ENCODE measurements at places on chromosomes 7 and 10.

- no peak for DNase-seq
Observed at GRCh38 chr7:83280671-83281070, 118.0 kb upstream of the PCLO start.

DNA sequence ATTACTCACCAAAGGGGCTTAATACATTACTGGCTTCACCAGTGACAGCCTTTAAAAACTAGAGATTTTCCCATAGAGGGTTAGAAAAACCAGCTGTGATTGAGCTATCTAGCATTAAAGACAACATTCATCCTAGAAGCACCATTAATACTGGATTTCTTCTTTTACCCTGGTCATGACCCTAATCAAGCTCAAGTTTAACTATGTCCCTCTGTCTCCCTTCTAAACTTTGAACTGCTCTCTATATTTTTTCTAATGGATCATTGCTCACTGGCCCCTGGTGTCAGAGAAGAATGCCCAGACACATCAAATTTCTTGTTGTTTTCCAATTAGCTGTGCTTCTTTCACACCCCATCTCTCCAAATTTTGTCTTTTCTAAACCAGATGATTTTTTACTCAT is 1101.3 kb downstream of the XPNPEP1 start:
- no peak for DNase-seq

DNA sequence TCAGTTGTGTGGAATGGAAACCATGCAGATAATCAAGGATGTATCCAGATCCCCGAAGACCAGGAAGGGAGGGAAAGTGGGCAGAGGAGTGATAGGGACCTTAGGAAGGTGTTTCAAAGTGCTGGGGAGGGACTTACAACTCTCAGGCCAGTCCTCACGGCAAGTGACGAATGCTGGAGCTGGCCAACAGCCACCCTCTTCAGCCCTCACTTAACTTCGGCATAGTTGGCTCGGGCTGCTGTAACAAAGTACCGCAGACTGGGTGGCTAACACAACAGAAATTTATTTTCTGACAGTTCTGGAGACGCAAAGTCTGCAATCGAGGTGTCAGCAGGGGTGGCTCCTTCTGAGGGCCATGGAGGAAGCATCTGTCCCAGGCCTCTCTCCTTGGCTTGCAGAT is 265.9 kb upstream of the YAE1 start:
- no peak for DNase-seq

DNA sequence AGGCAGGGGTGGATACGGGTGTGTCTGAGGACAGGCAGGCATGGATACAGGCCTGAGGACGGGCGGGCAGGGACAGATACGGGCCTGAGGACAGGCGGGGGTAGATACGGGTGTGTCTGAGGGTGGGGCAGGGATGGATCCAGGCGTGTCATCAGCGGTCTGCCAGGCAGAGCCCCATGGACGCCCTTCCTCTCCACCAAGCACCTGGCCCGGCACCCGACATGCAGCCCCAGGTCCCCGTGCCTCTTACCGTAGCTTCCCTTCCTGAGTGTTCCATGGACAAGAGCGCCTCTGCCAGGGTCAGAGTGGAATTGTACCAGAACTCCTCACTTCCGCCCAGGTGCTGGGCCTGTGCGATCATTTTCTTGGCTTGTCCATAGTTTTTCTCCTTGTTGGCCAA is 74.6 kb upstream of the NKX6-2 start:
- DNase-seq: no peak

GRCh38 chr7:45514944-45515343 is 59.2 kb upstream of the ADCY1 start:
- DNase-seq: no peak

DNA sequence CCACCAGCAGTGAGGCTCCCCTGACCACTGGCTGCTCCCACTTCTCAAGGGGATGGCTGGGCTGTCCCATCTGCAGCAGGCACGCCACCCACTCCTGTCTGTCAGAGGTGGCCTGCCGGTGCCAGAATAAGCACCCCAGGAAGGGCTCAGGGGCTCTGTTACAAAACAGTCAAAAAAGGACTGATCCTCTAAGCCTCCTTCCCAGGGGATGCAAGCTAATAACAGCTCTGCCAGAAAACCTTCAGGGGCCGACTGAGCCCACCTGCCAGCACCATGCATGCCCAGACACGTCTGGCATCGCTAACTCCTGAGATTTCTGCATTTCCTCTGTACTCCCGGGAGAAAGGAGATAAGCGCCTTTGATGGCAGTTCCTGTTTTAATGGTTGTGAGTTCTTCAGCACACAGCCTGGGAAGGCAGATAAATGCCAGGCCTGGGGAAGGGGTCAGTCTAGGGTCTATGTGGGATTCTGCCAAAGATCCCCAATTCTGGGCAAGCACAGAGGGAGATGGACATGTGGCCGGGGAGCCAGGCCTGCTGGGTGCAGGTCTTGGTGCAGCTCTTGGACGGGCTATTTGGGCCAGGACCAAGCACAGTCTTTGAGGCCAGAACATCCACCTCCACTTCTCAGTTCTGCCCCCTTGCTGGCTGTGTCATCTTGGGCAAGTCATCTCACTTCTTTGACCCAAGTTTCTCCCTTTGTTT is 128.4 kb downstream of the ARHGAP22 start:
- no peak for DNase-seq

- DNase-seq: no peak
Observed at GRCh38 chr10:3978761-3979160, 193.8 kb upstream of the KLF6 start.

DNA sequence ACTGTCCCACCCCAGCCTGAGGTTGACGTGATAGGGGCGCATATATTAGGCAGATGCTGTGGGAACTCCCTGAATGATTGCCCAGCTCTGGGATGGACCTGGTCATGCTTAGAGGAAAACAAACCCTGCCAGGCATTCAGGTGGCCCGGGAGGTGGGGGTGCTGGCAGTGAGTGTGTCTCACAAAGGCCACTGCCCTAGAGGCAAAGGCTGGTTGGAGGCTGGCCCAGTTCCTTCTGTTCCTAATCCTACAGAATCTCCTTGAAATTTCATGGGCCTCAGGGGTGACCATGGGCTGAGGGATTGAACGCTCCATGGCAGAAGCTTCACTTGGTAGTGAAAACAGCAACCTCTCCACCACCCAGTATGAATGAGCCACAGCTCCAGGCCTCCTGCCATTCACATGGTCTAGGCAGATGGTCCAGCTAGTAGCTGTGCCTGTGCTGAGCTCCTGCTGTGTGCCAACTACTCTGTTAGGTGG is 25.6 kb downstream of the ADRA2A start:
- DNase-seq: no peak

DNA sequence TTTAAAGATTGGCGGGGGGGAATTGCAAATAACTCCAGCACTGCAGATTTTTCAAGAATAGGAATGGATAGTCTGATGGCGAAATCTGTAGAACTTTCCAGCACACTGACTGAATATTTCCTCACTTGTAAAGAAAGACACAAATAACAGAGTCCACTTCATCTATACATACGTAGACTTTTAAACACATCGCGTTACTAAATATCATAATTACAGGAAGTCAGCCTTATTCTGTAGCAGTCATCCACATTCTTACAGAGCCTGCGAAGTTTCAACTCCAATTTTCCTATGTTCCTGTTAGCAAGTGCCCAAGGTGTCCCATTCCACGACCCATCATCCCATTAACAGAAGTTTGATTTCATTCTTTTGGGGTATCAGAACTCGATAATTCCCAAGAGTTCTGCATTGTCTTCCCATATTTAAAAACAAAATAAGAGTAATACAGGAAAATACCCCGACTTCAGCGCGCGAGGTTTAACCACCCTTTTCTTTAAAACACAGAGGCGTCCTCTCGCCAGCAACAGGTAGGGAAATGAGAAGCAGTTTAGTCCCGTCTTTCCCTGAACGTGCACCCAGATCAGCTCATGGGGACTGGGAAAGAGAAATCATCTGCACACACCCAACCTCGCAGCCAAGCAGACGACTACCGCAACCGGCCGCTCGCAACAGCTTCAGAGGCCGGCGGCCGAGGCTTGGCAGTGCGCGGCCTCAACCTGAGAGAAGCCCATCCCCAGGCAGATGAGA is 880 bp downstream of the HERC4 start:
- DNase-seq: no peak

- DNase-seq: no peak
Observed at GRCh38 chr7:116553168-116553964, 28.5 kb downstream of the CAV1 start.

DNA sequence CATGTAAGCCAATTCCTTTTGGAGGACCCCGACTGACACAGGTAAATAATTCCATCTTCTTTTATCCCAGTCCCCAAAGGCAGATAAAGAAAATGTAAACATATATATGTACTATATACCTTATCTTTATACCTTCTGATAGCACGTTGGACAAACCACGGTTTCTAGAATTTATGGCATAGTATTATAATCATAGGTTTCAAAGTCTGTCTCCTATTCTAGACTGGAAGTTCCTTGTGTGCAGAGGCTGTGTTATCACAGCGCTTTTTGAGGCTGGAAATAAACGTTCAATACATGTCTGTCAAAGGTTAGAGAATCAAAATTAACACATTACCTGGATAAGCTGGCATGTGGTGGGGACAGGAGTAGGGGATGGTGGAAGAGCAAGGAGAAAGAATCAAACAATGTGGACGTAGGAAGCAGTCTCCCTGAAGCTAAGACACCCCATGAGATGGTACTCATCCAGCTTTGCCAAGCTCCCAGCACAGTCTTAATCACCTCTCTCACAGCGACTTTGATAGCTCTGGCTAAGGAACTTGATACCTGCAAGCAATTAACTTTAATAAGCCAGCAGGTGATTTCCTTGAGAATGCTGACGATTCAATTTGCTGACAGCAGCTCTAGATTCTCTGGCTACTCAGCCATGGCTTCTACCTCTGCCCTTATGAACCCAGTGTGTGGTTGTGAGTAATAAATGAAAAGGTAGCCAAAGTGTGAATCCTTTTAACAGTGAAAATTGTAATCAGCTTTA is 208.4 kb upstream of the LRRTM3 start:
- DNase-seq: no peak

- DNase-seq: no peak
Observed at GRCh38 chr10:13567030-13567429, 19.7 kb upstream of the PRPF18 start.

GRCh38 chr7:122885583-122886356 is 490 bp downstream of the CADPS2 start:
- no peak for DNase-seq

GRCh38 chr10:67978749-67979148 is 94.3 kb downstream of the SIRT1 start:
- no peak for DNase-seq

GRCh38 chr10:11088709-11089108 is 71.0 kb downstream of the CELF2 start:
- DNase-seq: no peak

- DNase-seq: no peak
Observed at GRCh38 chr10:42769673-42770072, 12.9 kb upstream of the BMS1 start.

GRCh38 chr10:92574548-92575261 is 812 bp upstream of the IDE start:
- no peak for DNase-seq

DNA sequence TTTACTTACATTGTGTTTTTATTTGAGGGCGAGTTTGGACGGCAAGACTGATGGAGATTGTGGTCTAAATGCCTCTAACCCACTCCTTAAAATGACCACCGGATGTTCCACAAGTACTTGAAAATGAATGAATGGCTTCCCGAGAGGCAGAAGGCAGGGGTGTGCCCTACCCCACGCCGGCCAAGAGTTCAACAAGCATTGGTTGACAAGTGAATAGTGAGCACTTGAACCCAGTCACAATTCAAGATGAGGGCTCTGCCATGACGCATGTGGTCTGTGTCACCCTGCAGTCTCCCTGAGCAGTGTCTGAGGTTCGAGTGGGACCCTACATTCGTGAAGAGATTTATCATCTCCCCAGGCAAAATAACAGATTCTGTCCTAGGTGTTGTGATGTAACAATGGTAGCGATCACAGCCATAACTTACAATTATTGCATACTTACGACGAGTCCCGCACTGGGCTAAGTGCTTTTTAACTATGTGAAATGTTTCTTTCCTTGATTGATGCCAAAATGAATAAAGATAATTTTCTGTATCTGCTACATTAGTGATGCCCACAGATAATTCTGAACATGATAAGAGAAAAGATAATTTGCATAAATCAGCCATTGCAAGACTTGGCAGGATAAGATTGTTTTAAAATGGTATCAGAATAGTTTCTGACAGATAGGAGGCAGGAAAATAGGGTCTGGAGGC is 305.4 kb downstream of the WDR37 start:
- no peak for DNase-seq

GRCh38 chr10:72595436-72595835 is 30.4 kb downstream of the MICU1 start:
- DNase-seq: no peak

GRCh38 chr10:129372172-129372571 is 94.9 kb upstream of the MGMT start:
- DNase-seq: no peak

DNA sequence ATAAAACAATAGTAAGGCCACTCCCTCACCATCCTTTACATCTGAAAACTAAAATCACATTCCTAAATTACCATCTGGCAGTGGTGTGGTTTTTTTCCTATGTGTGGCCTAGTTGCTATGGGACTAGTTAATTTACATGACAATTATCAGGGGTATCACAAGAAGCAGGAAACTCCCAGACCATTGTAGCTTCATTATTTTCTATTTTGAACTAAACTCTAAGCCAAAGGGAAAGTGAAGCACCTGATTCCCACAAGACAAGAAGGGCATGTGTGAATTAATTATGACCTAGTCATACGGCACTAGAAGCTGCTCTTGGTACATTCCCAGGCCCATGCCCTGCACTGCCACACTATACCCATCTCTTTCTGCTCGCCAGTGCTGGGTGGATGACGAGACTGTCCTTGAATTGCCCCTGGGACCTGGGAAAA is 103.4 kb downstream of the ATXN7L1 start:
- no peak for DNase-seq

DNA sequence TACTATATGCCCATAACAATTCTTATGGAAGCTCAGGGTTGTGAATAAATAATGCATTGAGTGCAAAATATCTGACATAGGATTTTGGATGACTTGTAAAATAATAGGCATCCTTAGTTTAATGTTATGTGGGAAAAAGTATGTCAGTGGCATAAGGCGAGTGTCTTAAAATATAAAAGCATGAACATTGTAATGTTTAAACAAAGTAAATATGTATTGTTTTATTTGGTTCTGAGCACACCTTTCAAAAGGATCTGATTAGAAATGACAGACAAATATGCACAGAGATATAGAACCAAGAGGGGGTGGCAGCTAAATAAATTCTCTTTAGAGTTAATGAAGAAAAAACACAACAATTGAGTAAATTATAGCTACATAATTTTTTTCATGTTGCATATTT is 51.3 kb upstream of the FOXP2 start:
- DNase-seq: no peak

DNA sequence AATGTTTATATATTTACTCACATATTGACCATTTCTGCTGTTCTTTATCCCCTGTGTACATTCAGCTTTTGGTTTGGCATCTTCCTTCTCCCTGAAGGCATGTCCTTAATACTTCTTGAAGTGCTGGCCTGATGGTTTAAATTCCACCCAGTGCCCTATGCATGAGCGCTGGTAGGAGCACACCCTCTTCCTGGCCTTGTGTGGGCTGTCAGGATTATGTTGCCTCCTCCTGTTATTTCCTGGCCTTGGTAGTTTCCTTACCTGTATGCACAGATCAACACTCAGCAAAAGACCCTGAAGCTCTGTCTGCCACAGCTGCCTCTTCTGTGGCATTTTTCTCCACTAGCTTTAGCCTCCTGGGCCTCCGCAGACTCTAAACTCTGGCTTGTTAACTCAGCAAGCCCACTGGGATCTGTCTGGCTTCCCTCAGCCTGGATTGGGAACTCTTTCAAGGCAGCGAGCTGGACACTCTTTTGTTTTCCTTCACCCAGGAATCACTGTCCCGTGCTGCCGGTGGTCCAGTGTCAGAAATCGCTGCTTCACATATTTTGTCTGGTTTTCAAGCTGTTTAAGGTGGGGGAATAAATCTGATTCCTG is 595.2 kb downstream of the SDK1 start:
- DNase-seq: no peak

GRCh38 chr10:69955897-69956740 is 96.5 kb upstream of the MACROH2A2 start:
- DNase-seq: no peak

All from stimulated activated CD4-positive, alpha-beta T cell treated with anti-CD3 and anti-CD28 coated beads, Interleukin-2, amount 100 ng/mL, for 48 hours (primary cell).